Stimulated activated CD4-positive, alpha-beta T cell treated with anti-CD3 and anti-CD28 coated beads, Interleukin-2, amount 100 ng/mL, for 4 hours (primary cell): ENCODE measurements at places on chromosomes 11 and 22.

GRCh38 chr11:116823031-116823843 lies at the start of gene APOA4:
TSS of gene APOA4 (minus strand) at chr11:116823304. CDS start at chr11:116823191, 113 bp downstream.
- no peak for DNase-seq

- DNase-seq = no peak
These were observed 15.0 kb downstream of the NEAT1 start for GRCh38 chr11:65437436-65438227.

GRCh38 chr11:1770061-1770460 lies 6.3 kb upstream of the CTSD start:
- no peak for DNase-seq

DNA sequence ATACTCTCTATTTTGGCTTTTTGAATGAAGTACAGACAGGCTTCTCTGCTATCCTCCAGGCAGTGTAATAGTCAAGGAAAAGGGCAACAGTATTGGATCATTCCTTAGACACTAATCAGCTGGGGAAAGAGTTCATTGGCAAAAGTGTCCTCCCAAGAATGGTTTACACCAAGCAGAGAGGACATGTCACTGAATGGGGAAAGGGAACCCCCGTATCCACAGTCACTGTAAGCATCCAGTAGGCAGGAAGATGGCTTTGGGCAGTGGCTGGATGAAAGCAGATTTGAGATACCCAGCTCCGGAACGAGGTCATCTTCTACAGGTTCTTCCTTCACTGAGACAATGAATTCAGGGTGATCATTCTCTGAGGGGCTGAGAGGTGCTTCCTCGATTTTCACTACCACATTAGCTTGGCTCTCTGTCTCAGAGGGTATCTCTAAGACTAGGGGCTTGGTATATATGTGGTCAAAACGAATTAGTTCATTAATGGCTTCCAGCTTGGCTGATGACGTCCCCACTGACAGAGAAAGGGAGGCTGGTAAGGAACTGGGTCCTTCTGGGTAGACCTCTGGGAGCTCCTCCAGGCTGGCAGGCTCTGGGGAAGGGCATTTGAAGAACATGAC lies 5.2 kb downstream of the XBP1 start:
- no peak for DNase-seq

DNA sequence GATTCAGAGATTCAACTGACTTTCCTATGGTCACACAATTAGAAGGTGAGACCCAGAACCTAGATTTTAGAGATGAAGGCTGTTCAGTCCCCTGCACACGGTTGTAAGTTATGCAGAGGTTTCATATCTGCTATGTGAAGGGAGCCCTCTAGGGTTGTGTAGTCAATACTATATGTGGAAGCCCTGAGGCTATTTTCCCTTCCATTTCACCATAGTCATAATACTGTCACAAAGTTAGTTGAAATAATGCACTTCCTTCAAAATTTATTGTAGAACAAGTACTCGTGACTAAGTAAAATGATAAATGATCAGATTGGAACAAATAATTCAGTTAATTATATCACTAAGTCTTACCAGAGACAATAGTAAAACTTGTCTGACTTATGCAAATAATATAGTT lies 48.8 kb downstream of the ENDOD1 start:
- DNase-seq = no peak
